Ascending aorta (tissue), 2 donors: ENCODE measurements at places on chromosomes 5 and 9. TPM values are rescaled to one million over a fixed set of nuclear protein-coding genes. Genes with fewer than 3 reads are reported as not detected.

SPATA31A3 gene
- total RNA-seq, result not detected

ST8SIA4 gene
- total RNA-seq, result 15.6 TPM

FOXD4L3 gene
- total RNA-seq, result not detected

STC2 gene
- total RNA-seq, result 2.0 TPM

CLTB gene
- 189 TPM for total RNA-seq
